ENCODE measurements at places on chromosomes 5 and 9.

DNA sequence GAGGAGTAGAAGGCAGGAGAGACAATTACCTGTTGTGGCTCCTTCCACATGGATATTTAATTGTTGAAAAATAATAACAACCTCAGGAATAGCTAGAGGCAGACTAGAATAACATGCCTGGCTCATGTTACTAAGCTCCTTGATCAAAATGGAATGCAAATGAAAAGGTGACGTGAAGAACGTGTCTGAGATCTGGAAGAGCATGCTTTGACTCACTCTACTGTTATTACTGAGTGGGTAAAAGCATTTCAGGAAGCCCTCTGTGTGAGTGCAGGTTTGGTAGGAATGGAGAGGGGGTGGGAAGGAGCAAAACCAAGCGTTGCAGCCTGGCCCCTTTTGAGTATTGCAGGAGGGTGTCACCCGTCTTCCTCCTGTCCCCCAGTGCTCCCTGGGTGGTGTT is 84.8 kb downstream of the EQTN start:
- no peak for DNase-seq

- DNase-seq = no peak
Observed at GRCh38 chr5:2755076-2755680, 3.7 kb upstream of the IRX2 start.

DNA sequence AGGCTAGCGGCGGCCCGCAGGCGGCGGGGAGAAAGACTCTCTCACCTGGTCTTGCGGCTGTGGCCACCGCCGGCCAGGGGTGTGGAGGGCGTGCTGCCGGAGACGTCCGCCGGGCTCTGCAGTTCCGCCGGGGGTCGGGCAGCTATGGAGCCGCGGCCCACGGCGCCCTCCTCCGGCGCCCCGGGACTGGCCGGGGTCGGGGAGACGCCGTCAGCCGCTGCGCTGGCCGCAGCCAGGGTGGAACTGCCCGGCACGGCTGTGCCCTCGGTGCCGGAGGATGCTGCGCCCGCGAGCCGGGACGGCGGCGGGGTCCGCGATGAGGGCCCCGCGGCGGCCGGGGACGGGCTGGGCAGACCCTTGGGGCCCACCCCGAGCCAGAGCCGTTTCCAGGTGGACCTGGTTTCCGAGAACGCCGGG is 253 bp downstream of the SLC12A2 start:
- peak; percentile 73 for DNase-seq

GRCh38 chr5:123514615-123515355 is 2.8 kb downstream of the CSNK1G3 start:
- DNase-seq = no peak

DNA sequence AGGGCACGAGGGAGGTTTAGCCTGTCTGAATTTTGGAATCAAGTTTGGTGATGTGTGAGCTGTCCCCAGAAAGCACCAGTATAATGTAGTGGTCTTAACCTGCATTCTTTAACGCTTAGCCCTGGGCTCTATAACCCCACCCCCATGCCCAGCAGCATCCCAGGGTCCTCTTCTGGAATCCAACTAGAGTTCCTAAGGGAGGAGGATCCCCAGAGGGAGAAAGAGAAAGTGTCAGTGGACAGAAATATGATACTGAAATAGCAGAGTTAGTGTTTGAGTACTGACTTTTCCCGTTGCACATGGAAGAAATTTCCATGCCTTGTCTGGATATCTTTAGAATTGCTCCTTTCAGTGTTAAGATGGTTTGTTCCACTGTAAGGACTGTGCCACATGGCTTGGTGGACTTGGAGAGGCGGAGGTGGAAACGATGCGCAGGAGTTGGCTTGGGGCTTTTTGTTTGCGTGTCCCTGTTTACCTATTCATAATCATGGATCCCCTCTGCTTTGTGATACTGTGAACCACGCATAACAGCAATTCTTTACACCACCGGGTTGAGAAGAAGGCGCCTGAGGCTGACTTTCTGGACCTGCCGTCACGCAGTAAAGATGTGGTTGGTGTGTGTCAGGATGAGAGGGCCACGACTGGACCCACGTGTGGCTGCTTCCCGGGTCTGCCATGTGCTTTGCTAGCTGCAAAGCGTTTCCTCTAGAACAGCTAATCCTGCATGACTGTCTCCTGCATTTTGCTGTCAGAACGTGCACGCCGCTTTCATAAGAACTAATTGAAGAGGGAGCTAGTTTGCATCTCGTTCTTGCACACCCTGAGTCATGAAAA is 142.3 kb downstream of the SMARCA2 start:
- no peak for DNase-seq

- no peak for DNase-seq
Observed at GRCh38 chr5:96111080-96111756, 149.6 kb upstream of the ELL2 start.

GRCh38 chr5:145960848-145961600 is 24.6 kb downstream of the SH3RF2 start:
- DNase-seq = no peak

- no peak for DNase-seq
Observed at GRCh38 chr9:108760841-108761240, 94.9 kb downstream of the ACTL7B start.

DNA sequence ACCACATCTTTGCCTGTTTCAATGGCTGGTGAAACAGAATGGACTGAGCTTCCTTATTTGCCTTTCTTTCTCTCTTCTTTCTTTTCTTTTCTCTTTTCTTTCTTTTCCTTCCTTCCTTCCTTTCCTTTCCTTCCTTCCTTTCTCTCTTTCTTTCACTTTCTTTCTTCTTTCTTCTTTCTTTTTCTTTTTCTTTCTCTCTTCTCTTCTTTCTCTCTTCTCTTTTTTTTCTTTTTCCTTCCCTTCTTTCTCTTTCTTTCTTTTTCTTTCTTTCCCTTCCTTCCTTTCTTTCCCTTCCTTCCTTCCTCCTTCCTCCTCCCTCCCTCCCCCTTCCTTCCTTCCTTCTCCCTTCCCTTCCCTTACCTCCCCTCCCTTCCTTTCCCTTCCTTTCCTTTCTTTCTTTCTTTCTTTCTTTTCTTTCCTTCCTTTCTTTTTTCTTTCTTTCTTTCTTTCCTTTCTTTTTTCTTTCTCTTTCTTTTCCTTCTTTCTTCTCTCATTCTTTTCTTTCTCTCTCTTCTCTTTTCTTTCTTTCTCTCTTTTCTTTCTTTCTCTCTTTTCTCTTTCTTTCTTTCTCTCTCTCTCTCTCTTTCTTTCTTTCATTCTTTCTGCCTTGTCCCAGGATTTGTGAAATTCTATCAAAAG is 50.1 kb upstream of the MCTP1 start:
- DNase-seq = no peak

- DNase-seq = no peak
Observed at GRCh38 chr5:18975624-18976023, 1012.4 kb downstream of the CDH18 start.

GRCh38 chr5:29037716-29038115 is 1999.3 kb upstream of the CDH9 start:
- no peak for DNase-seq

- no peak for DNase-seq
Observed at GRCh38 chr5:97788369-97788768, 605.3 kb upstream of the RIOK2 start.

DNA sequence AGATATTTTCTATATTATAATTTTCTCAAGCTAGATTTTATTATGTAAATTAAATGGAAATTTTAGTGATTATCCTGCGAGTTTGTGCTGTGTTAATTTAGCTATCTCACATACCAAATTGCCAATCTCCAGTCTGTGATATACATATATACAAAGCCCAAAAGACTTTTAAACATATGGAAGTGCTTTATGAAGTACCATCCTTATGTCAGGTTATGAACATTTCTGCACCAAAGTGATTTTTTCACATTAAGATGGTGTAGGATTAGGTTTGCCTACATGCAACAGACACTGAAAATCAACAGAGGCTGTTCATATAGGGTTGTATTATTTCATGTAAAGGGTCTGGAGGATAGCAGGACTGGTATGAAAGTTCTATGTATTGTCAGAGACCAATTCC is 32.8 kb downstream of the CFAP95 start:
- no peak for DNase-seq

GRCh38 chr9:75120686-75121085 is 32.4 kb downstream of the OSTF1 start:
- DNase-seq = no peak

GRCh38 chr5:102286476-102286875 is 9.6 kb downstream of the SLCO4C1 start:
- DNase-seq = no peak

DNA sequence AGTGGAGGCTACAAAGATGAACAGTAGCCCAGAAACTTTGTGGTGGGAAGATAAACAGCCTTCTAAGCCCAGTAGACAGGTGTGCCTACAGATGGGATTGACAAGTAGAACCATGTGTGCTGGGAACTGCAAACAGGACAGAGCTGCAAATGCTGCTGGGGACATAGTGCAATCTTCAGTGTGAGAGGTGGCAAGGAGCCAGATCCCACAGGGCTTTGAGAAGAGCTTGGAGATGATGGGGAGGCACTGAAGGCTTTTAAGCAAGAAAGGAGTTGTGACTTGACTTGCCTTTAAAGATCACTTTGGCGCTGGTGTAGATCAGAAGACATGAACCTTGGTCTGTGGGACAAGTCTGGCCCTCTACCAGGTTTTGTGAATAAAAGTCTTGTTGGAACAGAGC is 675.2 kb downstream of the ACTL7B start:
- DNase-seq = no peak

- no peak for DNase-seq
Observed at GRCh38 chr5:133985540-133986180, 17.2 kb upstream of the C5orf15 start.

DNA sequence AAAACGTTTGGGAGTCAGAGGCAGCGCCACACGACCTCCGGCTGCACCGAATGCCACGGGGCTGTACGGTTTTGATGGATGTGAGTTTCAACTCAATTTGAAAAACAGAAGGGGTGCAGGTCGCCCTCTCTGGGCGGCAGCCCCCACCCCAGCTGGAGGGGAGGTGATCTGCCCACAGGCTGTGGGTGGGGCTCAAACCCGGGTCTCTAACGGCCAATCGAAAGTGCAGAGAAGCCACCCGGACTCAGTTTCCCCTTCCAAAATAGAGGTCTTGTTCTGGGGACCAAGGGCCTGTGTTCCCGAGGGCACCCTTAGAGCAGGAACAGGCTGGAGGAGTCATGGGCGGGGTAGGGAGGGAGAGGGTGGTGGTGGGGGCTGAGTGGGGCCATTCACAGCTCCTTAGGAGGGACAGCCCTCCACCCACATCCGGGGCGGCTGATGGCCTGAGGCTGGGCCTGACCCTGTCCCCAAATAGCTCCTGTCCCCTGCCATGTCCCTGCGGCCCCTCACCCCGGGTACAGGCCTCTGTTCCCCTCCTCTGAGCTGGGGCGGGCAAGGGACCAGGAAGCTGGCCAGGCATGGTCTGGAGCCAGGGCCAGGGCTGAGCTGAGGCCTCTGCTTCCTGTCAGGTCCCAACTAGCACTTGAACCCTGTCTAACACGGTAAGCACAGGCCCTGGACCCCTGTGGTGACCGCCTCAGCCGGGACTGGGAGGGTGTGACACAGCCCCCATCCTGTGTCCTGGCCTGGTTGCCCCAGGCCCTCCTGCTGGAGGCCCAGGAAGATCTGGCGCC is 22.6 kb upstream of the NOTCH1 start:
- no peak for DNase-seq

DNA sequence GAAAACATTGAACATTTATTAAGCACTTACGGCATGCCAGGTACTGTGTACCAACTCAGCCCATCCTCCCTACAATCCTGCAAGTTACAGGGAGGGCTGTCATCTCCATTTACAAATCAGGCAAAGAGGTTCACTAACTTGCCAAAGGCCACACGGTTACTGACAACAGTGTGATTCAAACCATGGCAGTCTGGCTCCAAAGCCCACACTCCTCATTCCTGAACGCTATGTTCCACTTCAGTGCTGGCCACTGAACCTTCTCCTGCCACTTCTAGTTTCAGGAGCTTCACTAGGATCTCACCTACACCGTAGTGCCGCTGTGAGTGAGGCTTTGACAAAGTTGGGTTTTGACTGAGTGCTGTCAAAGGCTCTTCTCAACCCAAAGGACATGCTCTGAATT is 7.2 kb upstream of the LIFR start:
- DNase-seq = no peak

- no peak for DNase-seq
Observed at GRCh38 chr5:54838843-54839242, 146.6 kb downstream of the ESM1 start.

GRCh38 chr5:144361406-144361805 is 190.7 kb downstream of the KCTD16 start:
- no peak for DNase-seq

GRCh38 chr9:92973700-92974099 is 26.4 kb downstream of the FGD3 start:
- DNase-seq = no peak

- no peak for DNase-seq
Observed at GRCh38 chr5:142304013-142304701, 20.7 kb downstream of the SPRY4 start.

Data from hippocampal formation (tissue), 2 donors.